ENCODE measurements at places on chromosomes 2 and 18. TPM values are rescaled to one million over a fixed set of nuclear protein-coding genes. Genes with fewer than 3 reads are reported as not detected.

DNA sequence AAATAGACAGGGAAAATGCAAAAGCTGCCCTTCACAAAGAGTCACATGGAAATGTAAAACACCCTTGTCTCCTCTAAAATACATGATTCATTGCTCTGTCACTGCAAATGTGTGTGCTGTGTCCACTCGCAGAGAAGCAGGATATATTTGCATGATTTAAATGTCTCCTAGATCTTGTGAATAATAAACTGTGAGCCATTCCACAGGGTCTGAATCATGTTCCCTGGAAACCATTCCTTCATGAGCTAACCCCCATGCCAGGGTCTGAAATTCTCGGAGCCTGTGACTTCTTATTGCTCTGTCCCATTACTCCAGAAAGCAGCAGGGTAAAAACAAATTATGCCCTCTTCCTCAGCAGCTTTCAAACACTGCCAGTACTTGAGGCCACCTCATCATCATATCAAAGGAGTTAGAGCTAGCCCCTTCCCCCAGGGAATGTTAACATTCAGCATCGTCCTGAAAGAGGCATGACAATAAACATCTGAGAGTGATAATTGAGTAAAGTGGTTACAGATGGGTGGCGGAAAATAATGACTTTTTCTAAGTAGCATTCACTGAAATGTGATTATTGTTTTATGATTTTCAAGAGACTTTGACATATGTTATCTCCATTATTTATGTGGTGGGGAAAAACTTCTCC lies 11.7 kb upstream of the CNGA3 start:
- H3K27ac ChIP-seq = peak overlapping the region; percentile 83
- peaks cover 16% of the 10 kb centered on the region for H3K4me1 ChIP-seq
- peak; percentile 93 for DNase-seq

DNA sequence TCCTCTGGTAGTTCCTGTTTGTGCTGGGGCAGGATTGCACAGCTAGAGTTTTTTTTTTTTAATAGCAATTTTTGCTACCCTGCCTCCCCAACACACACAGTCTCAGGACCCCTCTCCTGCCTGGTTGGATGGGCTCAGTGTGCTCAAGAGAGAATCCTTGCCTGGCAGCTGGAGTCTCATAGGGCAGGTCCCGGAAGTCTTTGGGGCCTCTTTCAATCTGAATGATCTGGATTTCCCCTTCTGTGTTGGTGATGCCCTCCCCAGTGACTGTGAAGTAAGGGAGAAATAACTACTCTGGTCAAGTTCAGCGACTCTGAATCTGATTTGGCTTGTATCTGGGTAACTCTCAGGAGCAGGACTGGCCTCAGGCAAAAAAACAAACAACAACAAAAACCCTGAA lies 220.6 kb upstream of the LRRTM1 start:
- H3K27ac ChIP-seq = no peak overlapping the region
- H3K4me3 ChIP-seq = no peak overlapping the region
- DNase-seq = no peak
- H3K4me1 ChIP-seq = no peaks in the 10 kb centered on the region

DNA sequence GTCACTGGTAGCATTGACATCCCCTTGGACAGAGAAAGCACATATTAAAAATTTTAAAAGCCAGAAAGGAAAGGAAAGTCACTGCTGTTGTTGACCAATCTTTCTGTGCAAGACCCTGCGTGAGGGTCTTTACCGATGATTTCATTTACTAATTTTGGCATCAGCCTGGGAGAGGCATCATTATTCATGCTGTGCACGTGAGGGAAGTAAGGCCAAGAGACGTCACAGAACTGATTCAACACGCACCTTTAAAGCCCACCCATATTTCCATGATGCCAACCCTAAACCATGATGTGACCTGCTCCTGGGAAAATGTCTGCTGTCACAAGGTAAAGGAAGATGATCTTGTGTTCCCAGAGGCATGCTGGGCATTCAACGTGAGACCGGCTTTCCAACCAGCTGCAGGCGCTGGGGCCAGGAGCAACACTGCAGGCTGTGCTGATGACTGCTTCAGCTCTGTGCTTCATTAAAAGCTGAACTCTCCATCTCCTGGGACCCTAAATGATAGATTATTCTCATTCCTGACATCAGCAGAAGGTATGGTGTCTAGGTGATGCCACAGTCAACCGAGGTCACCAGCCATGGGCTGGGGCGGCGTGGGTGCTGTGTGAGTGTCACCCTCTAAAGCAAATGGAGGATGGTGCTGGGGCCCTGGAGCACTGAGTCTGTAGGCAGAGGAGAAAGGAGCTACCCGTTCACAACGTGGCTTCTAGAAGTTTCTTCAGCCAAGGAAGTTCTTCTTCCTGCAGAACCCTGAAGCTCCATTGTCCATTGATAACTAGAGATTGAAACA lies 53.9 kb downstream of the TMEM18 start:
- no peak overlapping the region for H3K4me3 ChIP-seq
- H3K4me1 ChIP-seq = no peaks in the 10 kb centered on the region
- no peaks in the 10 kb centered on the region for H3K27me3 ChIP-seq
- H3K27ac ChIP-seq = no peak overlapping the region
- no peaks in the 10 kb centered on the region for H3K36me3 ChIP-seq
- DNase-seq = no peak

DNA sequence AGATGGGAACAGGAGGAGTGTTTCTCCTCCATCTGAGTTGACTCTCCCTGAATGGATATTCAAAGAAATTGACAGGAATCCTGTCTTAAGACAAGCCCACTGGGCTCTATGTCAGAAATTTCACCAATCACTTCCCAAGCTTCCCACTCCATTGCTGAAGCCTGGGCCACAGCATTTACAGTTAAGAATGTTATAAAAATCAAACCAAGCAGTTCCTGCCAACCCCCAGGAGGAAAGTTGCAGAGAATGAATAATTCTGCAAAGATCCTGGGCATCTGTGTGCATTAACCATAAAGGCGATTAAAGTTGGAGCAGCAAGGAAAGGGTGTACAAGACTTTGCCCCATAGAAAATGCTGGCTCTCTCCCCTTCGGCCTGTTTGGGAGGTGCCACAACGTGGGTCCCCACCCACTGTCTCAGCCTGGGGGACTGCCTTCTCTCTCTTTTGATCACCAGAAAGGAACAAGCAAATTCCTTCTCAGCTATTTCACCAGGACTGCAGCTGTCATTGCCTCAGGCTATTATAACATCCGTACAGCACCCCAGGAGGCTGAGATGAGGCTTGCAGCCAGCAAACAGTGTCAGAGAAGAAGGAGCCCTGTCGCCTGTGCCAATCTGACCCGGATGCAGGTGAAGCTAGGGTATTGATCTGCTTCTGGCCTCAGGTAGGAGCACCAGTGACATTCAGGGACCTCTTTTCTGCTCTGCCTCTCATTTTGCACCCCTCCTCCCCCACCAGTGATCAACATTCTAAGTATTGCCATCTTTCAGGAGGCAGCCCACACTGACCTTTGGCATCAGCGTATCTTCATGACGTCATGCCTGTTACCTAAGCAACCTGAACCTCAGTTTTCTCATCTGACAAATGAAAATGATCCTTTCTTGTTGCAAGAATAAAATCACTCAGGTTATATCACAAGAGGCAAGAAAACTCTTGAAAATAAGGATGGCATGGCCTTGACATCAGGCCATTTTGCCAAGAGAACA lies 219.0 kb downstream of the SH3BP4 start:
- peak overlapping the region; percentile 95 for H3K27ac ChIP-seq
- DNase-seq = peak; percentile 95
- no peaks in the 10 kb centered on the region for H3K27me3 ChIP-seq
- no peaks in the 10 kb centered on the region for H3K36me3 ChIP-seq

GRCh38 chr2:120902592-120902991 lies 166.9 kb downstream of the GLI2 start:
- no peaks in the 10 kb centered on the region for H3K4me1 ChIP-seq
- no peak for DNase-seq
- no peaks in the 10 kb centered on the region for H3K27me3 ChIP-seq
- H3K36me3 ChIP-seq = no peaks in the 10 kb centered on the region

DNA sequence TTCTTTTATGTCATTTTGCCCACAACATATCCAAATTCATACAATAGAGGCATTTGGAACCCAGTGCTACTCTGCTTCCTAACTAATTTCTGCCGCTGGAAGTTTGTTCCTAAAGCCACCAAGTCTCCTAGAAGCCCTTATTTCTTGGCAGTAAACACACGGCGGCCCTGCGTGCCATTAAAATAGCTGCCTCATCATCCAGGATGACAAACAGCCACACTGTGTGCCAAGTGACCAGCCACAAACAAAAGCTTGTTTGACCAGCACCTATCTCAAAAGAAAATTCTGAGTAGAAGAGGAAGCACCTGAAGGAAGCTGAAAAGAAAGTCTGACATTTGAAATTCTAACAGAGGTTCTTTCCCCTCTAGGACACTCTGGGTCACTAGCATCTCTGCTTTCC lies 64.2 kb downstream of the BCL11A start:
- peaks cover 22% of the 10 kb centered on the region for H3K4me1 ChIP-seq
- no peak for DNase-seq
- no peaks in the 10 kb centered on the region for H3K27me3 ChIP-seq
- H3K36me3 ChIP-seq = no peaks in the 10 kb centered on the region
- H3K4me3 ChIP-seq = no peak overlapping the region

GRCh38 chr2:54226260-54226659 lies 29.8 kb downstream of the TSPYL6 start:
- no peaks in the 10 kb centered on the region for H3K4me1 ChIP-seq
- no peaks in the 10 kb centered on the region for H3K27me3 ChIP-seq
- no peak for DNase-seq
- H3K27ac ChIP-seq = no peak overlapping the region
- H3K4me3 ChIP-seq = no peak overlapping the region
- no peaks in the 10 kb centered on the region for H3K36me3 ChIP-seq

DNA sequence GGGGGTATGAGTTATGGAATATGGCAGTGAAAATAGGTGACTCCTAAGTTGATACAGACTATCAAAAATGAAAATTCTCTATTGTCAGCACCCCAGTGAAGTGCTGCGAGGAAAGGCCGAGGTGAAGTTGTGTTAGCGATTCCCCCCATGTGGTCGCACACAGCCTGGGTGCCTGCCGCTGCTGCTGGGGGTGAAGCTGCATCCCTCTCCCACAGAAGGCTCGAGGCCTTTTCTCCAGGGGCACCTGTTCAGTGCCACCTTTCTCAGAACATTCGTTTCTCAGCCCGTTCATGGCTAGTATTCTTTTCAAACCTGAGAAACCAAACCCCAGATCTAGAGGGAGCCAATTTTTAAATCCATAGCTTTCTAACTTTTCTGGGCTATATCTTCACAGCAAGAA lies 23.8 kb downstream of the HK2 start:
- no peak for DNase-seq
- no peak overlapping the region for H3K27ac ChIP-seq

- peak; percentile 24 for DNase-seq
- no peaks in the 10 kb centered on the region for H3K36me3 ChIP-seq
- H3K27me3 ChIP-seq = no peaks in the 10 kb centered on the region
- no peak overlapping the region for H3K27ac ChIP-seq
- no peak overlapping the region for H3K4me3 ChIP-seq
- H3K4me1 ChIP-seq = no peaks in the 10 kb centered on the region
Observed at GRCh38 chr2:153163055-153163454, 315.5 kb downstream of the RPRM start.

DNA sequence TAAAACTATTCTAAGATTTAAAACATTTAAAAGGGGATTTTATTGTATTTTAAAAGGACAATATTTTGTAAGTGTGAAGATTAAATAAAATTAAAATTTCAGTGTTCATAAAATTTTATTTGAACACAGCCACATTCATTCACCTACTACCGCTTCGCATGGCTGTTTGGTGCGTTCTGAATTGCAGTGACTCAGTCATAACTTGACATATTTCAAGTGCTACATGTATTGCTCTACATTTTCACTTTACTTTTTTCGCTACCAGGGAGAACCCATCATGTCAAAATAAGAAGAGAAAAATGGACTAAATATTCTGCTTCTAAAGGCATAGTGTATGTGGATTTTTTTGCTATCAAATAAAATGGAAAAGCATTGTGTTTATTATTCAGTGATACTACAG lies 8.7 kb downstream of the PTH2R start:
- no peak for DNase-seq
- H3K4me3 ChIP-seq = no peak overlapping the region
- H3K27me3 ChIP-seq = no peaks in the 10 kb centered on the region
- no peaks in the 10 kb centered on the region for H3K36me3 ChIP-seq
- H3K4me1 ChIP-seq = no peaks in the 10 kb centered on the region
- H3K27ac ChIP-seq = no peak overlapping the region

DNA sequence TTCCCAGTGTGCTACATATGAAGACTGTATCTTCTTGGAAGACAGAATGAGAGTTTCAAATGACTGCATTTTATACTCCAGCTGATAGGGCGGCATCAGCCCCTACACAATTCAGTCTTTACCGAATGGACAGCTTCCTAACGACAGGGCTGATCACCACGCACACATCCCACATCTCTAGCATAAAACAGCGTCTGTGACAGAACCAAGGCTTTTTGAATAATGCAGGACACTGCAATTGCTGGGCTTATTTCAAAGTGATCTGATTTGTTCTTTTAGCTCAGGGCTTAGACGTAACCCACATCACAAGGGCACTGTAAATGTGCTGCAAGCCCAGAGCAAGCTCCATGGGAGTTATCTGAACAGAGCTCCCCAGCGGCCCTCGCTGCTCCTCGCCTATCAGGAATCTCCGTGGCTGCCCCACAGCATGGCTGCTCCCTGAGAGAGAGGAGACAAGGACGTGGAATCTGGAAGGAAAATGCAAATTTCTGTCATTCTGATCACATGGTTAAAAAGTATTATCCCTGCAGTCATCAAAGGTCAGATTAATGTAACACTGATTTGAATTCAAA lies 158.5 kb upstream of the ALKAL2 start:
- no peaks in the 10 kb centered on the region for H3K4me1 ChIP-seq
- H3K27ac ChIP-seq = no peak overlapping the region
- H3K27me3 ChIP-seq = no peaks in the 10 kb centered on the region
- DNase-seq = no peak
- H3K36me3 ChIP-seq = no peaks in the 10 kb centered on the region
- H3K4me3 ChIP-seq = no peak overlapping the region

GRCh38 chr2:191126386-191127085 lies 24.3 kb downstream of the STAT4 start:
- no peaks in the 10 kb centered on the region for H3K4me1 ChIP-seq
- H3K27ac ChIP-seq = no peak overlapping the region
- DNase-seq = no peak

- no peaks in the 10 kb centered on the region for H3K27me3 ChIP-seq
- no peaks in the 10 kb centered on the region for H3K4me1 ChIP-seq
- no peak for DNase-seq
Observed at GRCh38 chr18:12476955-12477354, 69.2 kb downstream of the PRELID3A start.

Gene IL36RN
- total RNA-seq = not detected

Gene ABHD1
- total RNA-seq = not detected

Gene GALNT3
- not detected for total RNA-seq

Gene ZAP70
- total RNA-seq = not detected

Gene GPR45
- not detected for total RNA-seq

Gene SLC4A5
- 0.38 TPM for total RNA-seq

Gene RNPEPL1
- total RNA-seq = 20.2 TPM

Gene KCNE4
- total RNA-seq = 3.8 TPM

Gene C2orf68
- total RNA-seq = 9.8 TPM

Gene CNOT9
- 65.8 TPM for total RNA-seq
